ENCODE measurements at places on chromosomes 6 and 20.

GRCh38 chr6:22249711-22250350 is 47.0 kb downstream of the PRL start:
- DNase-seq, result no peak

DNA sequence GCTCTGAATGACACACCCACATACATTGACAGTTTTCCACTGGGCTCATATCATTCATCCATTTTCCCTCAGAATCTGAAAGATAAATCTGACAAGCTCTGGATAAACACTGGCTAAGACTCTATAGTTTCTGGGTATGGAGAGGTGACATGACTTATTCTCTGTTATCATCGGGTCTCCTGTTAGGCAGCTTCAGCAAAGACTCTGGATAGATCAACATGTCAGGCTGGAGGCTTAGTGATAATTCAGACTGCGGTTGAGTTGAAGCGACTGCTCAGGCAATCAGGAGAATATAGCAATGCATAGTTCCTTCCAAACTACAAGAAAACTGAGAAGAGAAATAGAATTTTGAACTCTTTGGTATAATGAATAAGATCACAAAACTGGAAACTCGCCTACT is 394.6 kb downstream of the CBLN4 start:
- no peak for DNase-seq

GRCh38 chr6:167858842-167859664 is 32.3 kb downstream of the AFDN start:
- DNase-seq, result no peak

DNA sequence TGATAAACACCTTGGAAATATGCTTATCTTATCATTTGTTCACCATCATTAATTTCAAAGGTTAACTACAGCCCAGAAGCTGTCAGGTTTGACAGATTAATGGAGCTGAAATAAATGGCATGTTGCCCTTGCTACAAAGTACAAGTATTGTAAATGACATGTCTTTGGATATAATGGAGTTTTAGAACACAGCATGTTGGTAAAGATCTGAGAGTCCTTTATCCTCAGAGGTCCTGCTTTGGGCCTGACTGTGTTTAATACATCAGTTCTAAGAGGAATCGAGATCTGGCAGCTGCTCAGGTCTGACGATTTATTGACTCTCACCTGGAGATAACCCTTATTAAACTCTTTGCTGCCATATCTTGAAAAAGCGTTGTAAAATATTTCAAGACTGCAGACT is 222.7 kb upstream of the OPRM1 start:
- DNase-seq, result no peak

GRCh38 chr6:183668-184067 is 108.6 kb upstream of the DUSP22 start:
- no peak for DNase-seq

DNA sequence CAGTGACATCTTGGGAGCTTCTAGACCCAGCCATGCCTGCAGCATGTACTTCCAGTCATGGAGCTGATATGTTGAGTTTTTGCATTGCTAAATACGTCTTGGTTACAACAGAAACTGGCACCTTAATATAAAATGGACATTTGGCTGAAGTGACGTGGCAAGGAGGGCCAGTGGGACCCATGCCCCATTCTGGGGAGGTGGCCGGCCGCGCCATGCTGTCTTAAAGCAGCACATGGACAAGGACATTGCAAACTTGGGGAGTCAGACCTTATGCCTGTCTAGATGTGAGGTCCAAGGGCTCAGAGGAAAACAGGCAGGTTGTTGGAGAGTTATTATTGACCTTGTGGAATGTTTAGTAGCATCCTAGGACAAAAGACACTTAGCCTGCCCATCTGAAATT is 588.0 kb upstream of the CDH4 start:
- DNase-seq, result no peak

- no peak for DNase-seq
These were observed 383.9 kb downstream of the KIF16B start for GRCh38 chr20:16189371-16189770.

GRCh38 chr20:59163631-59164530 is at the start of gene ZNF831:
TSS of gene ZNF831 (plus strand) at chr20:59163821. CDS start at chr20:59191020, 27,199 bp downstream.
- no peak for DNase-seq

DNA sequence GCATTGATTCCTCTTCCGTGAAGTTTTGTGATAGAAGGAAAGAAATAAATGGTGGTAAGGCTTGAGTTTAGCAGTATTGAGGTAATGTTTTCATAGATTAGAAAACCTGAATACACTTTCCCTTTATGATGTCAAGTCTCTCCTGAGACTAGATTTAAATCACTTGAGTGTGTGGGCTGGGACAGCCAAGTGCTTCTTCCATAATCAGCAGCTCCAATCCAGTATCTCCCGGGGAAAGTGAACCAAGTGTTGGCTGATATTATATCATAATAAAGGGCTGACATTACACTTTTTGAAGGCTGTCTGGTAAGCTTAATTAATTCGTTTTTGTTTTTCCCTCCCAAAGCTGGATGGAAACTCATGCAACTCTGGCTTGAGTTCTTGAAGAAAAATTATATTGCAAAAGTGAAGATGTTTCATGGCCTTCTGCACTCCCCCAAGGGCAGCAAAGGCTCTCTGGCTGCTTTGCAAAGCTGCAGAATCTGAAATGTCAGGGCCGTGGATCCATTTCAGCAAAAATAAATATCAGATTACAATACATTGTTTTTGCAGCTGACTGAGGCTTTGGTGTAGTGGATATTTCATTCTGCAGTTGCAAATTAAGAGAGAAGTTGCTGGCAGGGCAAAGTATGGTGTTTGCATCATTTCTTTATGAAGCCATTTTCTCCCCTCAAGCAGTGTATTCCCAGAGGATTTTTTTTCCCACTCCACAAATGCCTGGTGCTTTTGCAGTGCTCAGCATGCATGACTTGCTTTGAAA is 101.2 kb downstream of the MKKS start:
- no peak for DNase-seq

GRCh38 chr6:35500782-35501181 is 3.9 kb upstream of the TEAD3 start:
- DNase-seq, result no peak

Measured in HS-27A (cell line).